ENCODE measurements at places on chromosomes 16 and 17. TPM values are rescaled to one million over a fixed set of nuclear protein-coding genes. Genes with fewer than 3 reads are reported as not detected.

Gene CES5A
- total RNA-seq, result 0.51 TPM

DNA sequence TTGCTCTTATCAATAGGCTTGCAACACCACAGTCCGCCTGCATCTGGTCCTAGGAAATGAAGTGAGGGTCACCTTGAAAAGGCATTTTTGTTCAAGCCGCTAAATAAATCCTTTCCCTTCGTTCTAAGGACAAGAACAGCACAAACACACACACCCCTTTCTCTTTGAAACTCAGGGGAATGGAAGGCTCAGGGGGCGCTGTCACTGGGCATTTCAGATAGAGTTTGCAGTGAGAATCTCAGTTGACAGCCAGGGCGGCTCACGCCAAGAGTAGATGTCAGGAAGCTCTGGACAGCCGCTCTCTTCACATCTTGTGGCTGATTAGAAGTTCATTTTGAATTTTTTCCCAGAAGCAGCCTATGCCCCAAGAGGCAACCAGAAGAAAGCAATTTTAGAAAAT lies 39.8 kb downstream of the ABAT start:
- no peak for DNase-seq

GRCh38 chr16:75258807-75259141 lies 7.3 kb upstream of the BCAR1 start:
- DNase-seq, result no peak

Gene KRTAP1-5
- total RNA-seq, result not detected

GRCh38 chr17:47253541-47254402 lies at the start of gene ITGB3:
ITGB3 (plus strand) TSS chr17:47253827; CDS start chr17:47253862, 35 bp downstream.
- DNase-seq, result peak; percentile 88

- no peak for DNase-seq
These were observed 20.0 kb upstream of the TBX2 start for GRCh38 chr17:61379457-61380216.
